B cell (primary cell): ENCODE measurements at places on chromosomes 7 and 10. TPM values are rescaled to one million over a fixed set of nuclear protein-coding genes. Genes with fewer than 3 reads are reported as not detected.

GRCh38 chr7:73824986-73825385 lies 5.8 kb upstream of the CLDN4 start:
- DNase-seq = no peak

DNA sequence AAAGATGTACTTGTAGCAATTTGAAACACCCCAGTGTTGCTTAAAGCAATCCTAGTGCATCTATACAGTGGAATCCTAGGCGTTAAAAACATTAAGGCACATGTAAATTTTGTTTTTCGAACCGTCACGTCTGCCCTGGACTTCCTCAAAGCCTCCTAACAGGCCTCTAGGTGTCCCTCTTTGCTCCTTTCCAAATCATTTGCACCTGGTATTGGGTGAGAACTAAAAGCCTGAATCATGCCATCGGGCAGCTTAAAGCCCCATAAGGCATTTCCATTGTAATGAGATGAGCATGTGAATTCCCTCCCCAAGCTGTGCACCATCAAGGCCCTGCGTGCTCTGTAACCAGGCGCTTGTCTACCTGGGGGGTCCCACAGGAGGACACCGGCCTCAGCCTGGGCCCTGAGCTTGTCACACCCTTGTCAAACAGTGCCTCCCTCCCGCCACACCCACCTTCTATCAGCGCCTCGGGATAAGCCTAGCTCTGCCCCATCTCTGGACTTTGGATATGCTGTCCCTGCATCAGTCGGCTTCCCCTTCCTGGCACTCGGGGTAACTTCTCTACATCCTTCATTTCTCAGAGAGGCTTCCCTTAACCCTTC lies 89.2 kb downstream of the WDR11 start:
- DNase-seq = no peak

DNA sequence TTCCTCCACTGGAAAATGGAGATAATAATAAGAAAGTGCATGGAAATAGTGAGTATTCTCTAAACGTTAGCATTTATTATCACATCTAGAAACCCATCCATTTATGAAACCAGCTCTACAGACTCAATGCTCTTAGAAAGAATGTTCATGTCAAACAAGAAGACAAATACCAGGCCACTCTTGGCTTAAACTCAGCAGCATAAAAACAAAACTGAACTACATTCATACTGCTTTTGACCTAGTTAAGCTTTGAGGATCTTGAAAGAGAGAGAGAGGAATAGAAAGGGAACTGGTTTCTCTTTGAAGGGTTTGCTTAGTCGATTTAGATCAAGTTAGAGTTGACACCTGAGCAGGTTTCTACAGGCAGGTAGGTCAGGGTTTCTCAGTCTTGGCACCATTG lies 332.9 kb upstream of the PRKCQ start:
- DNase-seq = no peak

- DNase-seq = no peak
Measured at GRCh38 chr7:39721919-39722597, 98.7 kb downstream of the RALA start.

DNA sequence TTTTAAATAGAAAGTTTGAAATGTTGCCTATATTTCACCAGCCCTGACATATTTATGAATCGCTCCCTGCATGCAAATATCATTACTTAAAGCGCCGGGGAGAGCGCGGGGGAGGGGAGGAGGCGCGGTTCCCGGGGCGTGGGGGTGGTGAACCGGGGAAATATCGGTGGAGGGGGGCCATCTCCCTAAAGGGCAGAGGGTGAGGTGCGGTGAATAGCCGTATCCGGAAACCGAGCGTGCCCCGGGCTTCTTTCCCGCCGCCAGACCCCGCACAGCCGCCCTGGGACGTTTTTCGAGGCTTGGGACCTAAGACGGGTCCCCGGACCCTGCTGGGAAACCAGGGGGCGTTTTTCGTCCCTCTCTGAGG lies 6.9 kb upstream of the ZNF503 start:
- no peak for DNase-seq

- DNase-seq = no peak
Measured at GRCh38 chr10:127492607-127493250, 56.4 kb upstream of the NPS start.

DNA sequence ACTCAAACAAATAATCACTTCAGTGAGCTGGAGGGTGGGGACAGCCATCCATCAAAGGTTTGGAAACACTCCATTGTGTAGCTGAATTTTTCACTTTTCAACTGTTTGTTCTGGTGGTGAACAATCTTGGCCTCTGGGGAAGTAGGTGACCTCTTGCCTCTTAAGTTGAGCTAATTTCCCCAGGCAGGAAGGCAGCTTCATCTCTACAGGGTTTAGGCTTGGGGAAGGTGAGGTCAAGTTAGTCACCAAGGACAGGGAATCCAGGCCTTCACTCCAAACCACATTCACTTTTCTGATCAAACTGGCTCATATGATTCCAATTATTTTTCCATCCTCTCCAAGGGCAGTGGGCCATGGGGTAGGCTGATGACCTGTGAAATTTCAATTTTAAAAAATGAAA lies 138.3 kb upstream of the HABP2 start:
- no peak for DNase-seq

- no peak for DNase-seq
Measured at GRCh38 chr7:38179776-38180226, 1.8 kb downstream of the STARD3NL start.

- no peak for DNase-seq
Measured at GRCh38 chr7:30929686-30930085, 18.0 kb downstream of the AQP1 start.

DNA sequence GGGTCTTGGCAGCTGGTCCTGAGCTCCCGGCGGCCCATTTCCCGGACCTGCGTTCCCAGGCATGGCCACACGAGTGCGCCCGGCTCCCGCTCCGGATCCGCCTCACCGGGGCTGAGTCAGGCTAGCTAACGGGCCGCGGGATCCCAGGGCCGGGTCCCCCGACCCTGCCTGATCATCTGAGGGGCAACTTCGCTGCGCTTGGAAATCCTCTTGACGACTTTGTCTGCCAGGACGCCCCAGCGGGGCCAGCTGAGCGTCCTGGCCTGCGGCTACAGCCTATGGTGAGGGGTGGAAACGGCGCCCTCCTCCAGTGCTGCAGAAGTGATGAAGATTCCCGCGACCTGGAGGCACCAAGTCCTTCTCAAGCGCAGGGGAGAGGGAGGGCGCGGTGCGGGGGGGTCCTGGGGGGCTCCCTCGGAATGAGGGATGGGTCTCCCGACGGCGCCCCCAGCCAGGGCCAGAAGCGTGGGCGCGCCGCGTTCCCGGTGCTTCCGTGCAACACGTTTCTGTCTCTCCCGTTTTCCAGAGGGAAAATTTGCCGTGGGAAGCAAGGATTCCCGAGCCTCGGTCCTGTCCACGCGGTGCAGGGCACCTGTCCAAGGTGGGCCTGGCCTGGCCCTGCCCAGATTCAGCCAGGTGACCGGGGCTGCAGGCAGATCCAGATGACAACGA lies 212.4 kb downstream of the CCSER2 start:
- peak; percentile 59 for DNase-seq

- DNase-seq = no peak
Measured at GRCh38 chr10:52483587-52483986, 169.5 kb downstream of the DKK1 start.

- no peak for DNase-seq
Measured at GRCh38 chr7:19364950-19365349, 219.7 kb upstream of the FERD3L start.

DNA sequence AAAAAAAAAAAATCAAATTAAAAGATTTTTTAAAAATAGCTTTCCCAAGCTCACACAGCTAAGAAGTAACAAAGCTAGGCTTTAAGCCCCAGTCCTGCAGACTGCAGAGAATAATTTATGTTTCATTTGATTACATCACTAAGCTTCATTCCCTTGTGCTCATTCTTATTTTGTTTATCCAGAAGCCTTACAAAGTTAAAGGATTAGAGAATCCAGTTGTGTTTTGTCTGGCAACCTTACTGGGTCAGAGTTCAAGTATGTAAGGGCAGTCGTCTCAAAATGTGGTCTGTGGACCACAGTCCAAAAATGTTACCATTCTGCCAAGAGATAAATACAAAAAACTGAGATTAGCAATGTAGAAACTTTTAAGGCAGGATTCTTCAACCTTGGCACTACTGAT lies 32.1 kb upstream of the EZH2 start:
- no peak for DNase-seq

DNA sequence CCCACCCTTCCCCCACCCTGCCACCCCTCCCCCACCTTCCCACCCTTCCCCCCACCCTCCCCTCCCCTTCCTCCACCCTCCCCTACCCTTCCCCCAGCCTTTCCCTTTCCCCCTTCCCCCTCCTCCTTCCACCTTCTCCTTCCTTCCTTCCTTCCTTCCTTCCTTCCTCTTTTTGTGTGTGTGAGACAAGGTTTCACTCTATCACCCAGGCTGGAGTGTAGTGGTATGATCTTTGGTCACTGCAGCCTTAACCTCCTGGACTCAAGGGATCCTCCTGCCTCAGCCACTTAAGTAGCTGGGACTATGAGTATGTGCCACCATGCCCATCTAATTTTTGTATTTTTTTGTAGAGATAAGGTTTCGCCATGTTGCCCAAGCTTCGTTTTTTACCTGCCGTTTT lies 35.2 kb downstream of the CYP17A1 start:
- no peak for DNase-seq

GRCh38 chr10:31819391-31819820 lies 109.2 kb downstream of the ARHGAP12 start:
- no peak for DNase-seq

DNA sequence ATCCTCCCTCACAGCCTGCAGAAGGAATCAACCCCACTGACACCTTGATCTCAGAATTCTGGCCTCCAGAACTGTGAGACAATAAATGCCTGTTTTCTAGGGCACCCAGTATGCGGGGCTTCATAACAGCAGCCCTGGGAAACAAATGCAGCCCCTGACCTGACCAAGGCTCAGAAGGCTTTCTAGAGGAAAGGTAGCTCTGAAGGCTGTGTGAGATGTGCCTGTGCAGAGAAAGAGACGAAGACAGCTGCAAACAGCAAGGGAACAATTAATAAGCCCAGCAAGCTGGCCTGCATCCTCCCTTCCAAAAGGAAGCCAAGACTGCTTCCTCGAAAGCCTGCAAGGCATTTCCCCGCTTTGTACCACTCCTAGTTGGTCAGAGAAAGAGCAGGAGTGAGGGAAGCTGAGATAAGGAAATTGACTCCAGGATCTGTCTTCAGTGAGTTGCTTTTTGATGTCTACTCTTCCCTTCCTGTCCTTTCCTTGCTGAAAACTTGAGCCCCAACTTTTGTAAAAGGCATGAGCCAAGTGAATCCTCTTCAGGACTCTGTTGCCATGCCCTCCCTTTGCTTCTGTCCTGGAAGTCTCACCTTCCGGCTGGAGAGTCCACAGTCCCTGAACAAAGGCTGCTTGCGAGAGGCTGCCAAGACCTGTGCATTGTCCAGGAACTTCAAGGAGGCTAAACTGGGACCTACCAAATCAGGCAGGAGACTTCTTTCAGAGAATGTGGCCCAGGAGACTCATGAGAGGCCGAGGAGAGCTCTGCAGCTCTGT lies 71.2 kb upstream of the ARID5B start:
- DNase-seq = no peak

- peak; percentile 21 for DNase-seq
Measured at GRCh38 chr7:38311329-38311937, 38.0 kb upstream of the TARP start.

GRCh38 chr7:86768394-86768793 lies 124.7 kb downstream of the GRM3 start:
- DNase-seq = no peak

DNA sequence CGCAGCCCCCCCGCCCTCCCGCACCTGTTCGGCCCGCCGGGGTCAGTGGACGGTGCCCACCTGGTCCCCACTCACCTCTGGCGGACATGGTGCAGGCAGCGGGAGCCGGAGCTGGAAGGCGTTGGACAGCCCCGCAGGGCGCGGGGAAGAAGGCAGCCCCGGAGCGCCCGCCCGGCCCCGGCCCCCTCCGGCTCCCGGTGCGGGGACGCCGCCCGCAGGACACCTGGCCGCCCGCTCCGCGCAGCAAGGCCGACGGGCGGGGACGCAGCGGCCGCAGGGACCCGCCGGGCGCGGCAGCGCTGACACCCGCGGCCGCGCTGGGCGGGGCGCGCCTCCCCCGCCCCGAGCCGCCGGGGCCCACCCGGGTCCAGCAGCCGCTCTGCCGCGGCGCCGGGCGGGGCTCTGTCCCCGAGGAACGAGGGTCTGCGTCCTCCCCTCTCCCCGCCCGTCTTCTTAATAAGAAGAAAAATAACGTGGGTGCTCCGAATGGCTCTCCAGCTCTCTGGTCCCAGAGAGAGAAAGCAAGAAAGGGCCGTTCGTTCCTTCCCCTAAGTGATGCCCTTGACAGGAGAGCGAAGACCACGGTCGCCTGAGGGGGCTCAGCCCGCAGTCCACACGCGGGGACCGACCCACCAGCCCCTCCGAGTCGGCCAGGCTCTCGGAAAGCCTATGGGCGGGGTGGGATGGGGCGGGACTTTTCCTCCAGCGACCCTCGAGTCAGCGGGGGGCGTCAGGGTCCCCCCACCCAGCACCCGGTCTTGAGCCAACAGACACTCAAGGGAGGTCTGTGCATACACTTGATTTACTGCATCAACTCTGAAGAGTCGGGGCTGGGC lies 53.4 kb upstream of the FHIP2A start:
- DNase-seq = peak; percentile 26

DNA sequence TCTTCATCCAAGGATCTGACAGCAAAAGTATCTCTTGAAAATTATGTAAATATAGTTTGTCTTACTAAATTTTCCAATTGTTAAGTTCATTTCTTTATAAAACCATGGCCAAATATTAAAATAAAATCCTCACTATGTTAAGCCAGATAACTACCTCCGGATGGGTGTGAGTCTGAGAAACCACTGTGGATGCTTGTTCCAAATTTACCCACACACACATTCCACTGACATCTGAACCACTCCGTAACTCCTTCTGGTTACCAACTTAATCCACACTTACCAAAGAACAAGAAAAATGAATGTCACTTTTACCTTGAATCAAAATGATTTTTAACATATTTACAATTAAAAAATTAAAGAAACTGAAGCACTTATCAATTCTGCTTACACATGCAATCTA lies 19.7 kb downstream of the CYTH3 start:
- no peak for DNase-seq

GRCh38 chr7:13198727-13199126 lies 511.3 kb downstream of the ARL4A start:
- no peak for DNase-seq

DNA sequence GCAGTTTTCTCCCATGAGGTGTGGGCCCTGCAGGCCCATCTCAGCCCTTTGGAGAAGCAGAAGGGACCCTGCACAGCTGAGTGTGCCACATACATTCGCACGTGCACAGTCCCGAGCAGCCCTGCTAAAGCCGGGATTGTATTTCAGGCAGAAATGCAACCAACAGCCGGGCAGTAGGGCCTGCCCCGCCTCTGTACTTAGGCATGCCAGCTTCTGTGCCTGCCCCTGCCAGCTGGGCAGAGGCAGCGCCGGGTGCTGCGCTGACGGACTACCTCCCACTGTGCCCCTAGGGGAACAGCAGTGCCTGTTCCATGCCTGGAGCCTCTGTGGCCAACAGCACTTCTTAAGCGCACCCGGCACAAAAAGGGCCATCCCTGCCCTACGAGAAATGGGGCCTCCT lies 170.3 kb downstream of the NEURL1 start:
- DNase-seq = no peak

CALHM1 gene
- 0.06 and 0.16 TPM in 2 replicates for polyA plus RNA-seq

HILPDA gene
- polyA plus RNA-seq = 6.5 and 8.6 TPM in 2 replicates

ACBD7 gene
- polyA plus RNA-seq = 0.09 and 0.35 TPM in 2 replicates

SDK1 gene
- polyA plus RNA-seq = 0.52 and 0.73 TPM in 2 replicates

AKR1C8 gene
- polyA plus RNA-seq = not detected in 2 replicates

NANOS1 gene
- polyA plus RNA-seq = 0.03 and 0.16 TPM in 2 replicates

ZNF503 gene
- 0.04 and 0.16 TPM in 2 replicates for polyA plus RNA-seq

LRGUK gene
- 0.27 and 0.65 TPM in 2 replicates for polyA plus RNA-seq

NEBL gene
- polyA plus RNA-seq = 0.03 TPM in 1 of 2 replicates, not detected in the other

ANK3 gene
- polyA plus RNA-seq = 1.5 and 4.9 TPM in 2 replicates

GIMAP5 gene
- 0.40 and 0.66 TPM in 2 replicates for polyA plus RNA-seq

CALCR gene
- polyA plus RNA-seq = not detected in 2 replicates

MBL2 gene
- not detected in 2 replicates for polyA plus RNA-seq

GPRIN2 gene
- polyA plus RNA-seq = not detected in 2 replicates

TIMM23B gene
- polyA plus RNA-seq = 21.4 and 24.3 TPM in 2 replicates
